ENCODE measurements at places on chromosomes 5 and 9.

DNA sequence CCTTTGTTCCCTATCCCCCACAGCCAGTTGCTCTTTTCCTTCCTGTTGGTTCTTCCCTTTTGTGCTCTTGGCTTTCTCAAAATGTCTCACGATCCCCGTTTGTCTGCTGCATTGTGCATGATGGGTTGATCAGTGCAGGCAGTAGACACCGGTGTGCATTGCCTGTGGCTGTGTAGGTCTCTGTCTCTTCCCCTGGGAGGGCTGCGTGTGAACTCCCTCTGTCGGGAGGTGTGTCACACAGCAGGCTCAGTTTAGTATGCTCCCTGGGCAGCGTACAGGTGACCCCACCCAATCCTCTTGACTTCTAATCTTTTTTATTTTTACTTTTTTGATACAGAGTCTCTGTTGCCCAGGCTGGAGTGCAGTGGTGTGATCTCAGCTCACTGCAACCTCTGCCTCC is 265.3 kb downstream of the FSTL4 start:
- no peak for DNase-seq

- no peak for DNase-seq
Measured at GRCh38 chr5:125926172-125926571, 497.0 kb upstream of the GRAMD2B start.

GRCh38 chr5:10854506-10855277 is 93.7 kb upstream of the DAP start:
- DNase-seq = no peak

- DNase-seq = peak; percentile 46
Measured at GRCh38 chr5:148791334-148791667, 35.1 kb upstream of the ADRB2 start.

DNA sequence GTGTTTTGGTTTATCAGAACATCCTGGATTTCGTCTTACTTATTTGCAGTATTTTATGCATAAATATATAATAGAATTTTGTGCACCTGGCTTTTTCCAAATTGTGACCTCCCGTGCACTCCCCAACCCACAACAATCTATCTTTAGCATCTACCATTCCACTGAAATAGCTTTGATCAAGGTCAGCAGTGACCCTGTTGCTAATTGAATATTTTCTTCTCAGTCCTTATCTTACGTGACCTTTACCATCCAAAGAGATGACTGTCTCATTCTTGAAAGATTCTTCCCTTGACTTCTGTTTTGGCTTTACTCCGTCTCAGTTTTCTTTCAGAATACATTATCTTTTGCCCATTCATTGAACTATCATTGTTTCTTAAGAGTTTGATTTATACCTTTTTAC is 18.4 kb downstream of the NDUFS4 start:
- DNase-seq = no peak

DNA sequence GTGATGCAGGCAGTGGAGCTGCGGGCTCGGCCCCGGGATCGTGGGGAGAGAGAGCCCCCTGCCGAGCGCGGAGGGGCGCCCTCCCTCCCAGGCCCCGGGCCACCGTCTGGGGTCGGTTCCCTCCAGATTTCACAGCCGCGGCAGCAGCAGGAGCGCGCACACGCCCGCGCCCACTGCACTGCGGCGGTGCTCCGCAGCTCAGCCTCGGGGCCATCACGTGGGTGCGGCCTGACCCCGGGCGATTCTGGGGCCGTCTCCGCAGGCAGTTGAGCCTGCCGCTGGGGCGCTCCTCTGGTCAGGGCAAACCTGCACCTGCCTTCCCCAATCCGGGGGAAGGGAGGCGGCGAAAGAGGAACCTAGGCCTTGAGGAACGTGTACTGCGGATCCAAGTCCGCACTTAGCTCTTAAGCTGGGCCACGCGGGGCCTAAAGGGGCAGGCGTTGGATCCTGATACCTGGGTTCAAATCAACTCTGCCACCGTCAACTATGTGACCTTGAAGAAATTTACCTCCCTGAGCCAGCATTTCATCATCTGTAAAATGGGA is 9.4 kb upstream of the DELE1 start:
- DNase-seq = no peak

DNA sequence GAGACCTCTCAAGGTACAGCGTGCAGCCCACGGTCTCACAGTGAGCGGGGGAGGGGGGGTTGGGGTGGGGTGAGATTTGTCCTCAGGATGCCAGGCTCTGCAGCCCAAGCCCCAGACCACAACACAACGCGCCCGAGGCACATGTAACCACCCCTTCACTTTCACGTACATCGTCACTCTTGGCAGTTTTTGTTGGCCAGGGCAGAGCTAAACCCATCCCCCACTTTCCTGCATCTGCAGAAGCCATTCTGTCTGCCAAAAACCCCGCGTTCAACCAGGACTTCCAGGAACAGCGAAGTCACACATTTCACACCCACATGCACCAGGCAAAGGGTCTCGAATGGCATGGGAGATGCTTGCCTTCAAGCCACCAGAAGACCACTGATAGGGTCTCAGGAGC is 9.4 kb upstream of the SMIM23 start:
- DNase-seq = no peak

GRCh38 chr9:134317790-134318414 is 8.4 kb upstream of the RXRA start:
- DNase-seq = peak; percentile 41
